ENCODE measurements at places on chromosomes 5 and 9. TPM values are rescaled to one million over a fixed set of nuclear protein-coding genes. Genes with fewer than 3 reads are reported as not detected.

EQTN gene
- not detected for total RNA-seq

ERAP2 gene
- total RNA-seq, result 74.2 TPM

MARCHF11 gene
- not detected for total RNA-seq

DNA sequence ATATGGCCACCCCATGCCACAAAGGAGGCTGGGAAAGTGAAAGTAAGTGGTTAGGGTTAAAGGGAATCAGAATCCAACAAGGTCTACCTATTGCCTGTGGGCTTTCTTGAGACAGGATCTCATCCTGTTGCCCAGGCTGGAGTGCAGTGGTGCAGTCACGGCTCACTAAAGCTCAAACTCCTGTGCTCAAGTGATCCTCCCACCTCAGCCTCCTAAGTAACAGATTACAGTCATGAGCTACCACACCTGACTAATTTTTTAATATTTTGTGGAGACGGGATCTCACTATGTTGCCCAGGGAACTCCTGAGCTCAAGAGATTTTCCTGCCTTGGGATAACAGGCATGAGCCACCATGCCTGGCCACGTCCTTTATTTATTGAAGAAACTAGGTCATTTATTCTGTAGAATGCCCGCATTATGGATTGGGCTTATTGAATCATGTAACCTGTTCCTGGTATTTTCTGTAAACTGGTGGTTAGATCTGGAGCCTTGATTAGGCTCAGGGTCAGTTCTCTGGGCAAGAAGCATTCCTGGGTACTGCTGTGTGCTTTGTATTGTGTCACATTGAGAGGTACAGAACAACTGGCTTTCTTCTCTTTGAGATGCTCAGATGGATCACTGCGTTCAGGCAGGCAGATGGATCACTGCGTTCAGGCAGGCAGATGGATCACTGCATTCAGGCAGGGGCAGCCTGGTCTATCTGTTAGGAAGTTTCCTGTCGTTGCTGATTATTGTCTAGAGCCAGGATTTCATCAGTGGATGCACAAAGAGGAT, 41.6 kb downstream of the ERGIC1 start:
- DNase-seq, result no peak
- H3K27ac ChIP-seq, result no peak overlapping the region
- peaks cover 14% of the 10 kb centered on the region for H3K36me3 ChIP-seq
- H3K27me3 ChIP-seq, result no peaks in the 10 kb centered on the region
- no peak overlapping the region for H3K4me3 ChIP-seq
- peaks cover 41% of the 10 kb centered on the region for H3K4me1 ChIP-seq

GRCh38 chr9:35659340-35659739, 1.2 kb downstream of the CCDC107 start:
- DNase-seq, result peak; percentile 48
- no peaks in the 10 kb centered on the region for H3K27me3 ChIP-seq
- H3K4me1 ChIP-seq, result peaks cover 67% of the 10 kb centered on the region
- H3K27ac ChIP-seq, result peak overlapping the region; percentile 100
- H3K36me3 ChIP-seq, result no peaks in the 10 kb centered on the region

GRCh38 chr9:87653941-87654340, 72.0 kb upstream of the CTSL start:
- no peaks in the 10 kb centered on the region for H3K27me3 ChIP-seq
- no peaks in the 10 kb centered on the region for H3K4me1 ChIP-seq
- no peaks in the 10 kb centered on the region for H3K36me3 ChIP-seq
- no peak overlapping the region for H3K4me3 ChIP-seq

DNA sequence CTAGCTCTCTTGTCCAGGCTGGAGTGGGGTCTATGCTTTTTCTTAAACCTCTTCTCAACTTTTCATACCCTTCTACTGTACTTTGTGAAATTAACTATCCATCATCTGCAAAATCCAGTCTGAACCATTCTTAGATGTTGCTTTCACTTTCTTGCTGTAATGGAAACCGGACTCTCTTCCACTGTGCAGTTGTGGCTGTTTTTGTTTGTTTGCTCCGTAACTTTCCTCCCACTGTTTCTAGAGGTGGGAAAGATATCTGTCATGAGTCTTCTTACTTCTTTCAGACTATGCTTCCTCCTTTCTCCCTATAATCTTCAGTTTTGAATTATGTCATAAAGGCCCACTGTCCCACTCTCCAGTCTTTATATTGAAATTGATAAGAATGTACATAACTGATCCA, 6.5 kb downstream of the TNPO1 start:
- H3K27me3 ChIP-seq, result no peaks in the 10 kb centered on the region
- no peaks in the 10 kb centered on the region for H3K36me3 ChIP-seq
- DNase-seq, result no peak
- no peak overlapping the region for H3K27ac ChIP-seq

DNA sequence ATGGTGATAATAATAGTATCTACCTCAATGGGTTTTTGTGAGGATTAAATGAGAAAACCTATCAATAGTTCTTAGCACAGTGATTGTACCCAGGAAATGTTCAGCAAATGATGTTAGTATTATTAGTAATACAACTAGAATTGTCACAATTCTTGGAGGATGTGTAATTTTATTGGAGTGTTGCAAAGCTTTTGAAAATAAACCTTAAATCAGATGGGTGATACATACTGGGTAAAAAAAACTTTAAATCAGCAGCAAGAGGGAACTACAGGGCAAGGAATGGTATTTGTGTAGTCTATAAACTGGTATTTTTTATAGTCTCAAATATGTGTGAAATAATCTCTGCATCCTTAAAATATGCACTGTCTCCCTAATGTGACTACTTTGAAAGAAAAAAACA, 371.6 kb downstream of the PIK3R1 start:
- H3K27me3 ChIP-seq, result no peaks in the 10 kb centered on the region
- H3K36me3 ChIP-seq, result no peaks in the 10 kb centered on the region

DNA sequence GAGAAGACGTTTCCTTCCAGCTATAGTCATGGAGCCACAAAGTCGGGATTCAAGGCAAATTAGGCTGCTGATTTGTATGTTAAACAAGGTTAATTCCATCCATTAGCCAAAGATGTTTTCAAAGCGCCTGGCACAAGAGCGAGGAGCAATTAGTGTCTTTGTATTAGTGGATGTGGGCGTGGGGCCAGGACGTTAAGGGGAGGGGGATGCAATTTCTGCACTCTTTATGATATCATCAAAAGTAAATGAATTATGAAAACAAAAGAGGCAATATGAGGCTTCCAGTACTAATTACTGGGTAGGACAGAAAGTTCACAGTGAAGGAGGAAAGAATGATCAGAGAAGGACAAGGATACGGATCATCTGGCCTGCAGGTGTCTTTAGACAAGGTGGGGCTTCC, 230.9 kb upstream of the MSX2 start:
- no peak overlapping the region for H3K27ac ChIP-seq
- no peak overlapping the region for H3K4me3 ChIP-seq
- no peaks in the 10 kb centered on the region for H3K4me1 ChIP-seq
- no peaks in the 10 kb centered on the region for H3K27me3 ChIP-seq
- DNase-seq, result no peak
- H3K36me3 ChIP-seq, result no peaks in the 10 kb centered on the region

- no peak overlapping the region for H3K4me3 ChIP-seq
- H3K4me1 ChIP-seq, result peaks cover 45% of the 10 kb centered on the region
- no peak for DNase-seq
- H3K27ac ChIP-seq, result no peak overlapping the region
- no peaks in the 10 kb centered on the region for H3K36me3 ChIP-seq
- H3K27me3 ChIP-seq, result no peaks in the 10 kb centered on the region
Measured at GRCh38 chr9:123169926-123170325, 98.5 kb downstream of the STRBP start.

GRCh38 chr5:149452007-149452664, 73.0 kb upstream of the IL17B start:
- no peak overlapping the region for H3K27ac ChIP-seq
- no peaks in the 10 kb centered on the region for H3K4me1 ChIP-seq
- DNase-seq, result no peak
- no peak overlapping the region for H3K4me3 ChIP-seq

DNA sequence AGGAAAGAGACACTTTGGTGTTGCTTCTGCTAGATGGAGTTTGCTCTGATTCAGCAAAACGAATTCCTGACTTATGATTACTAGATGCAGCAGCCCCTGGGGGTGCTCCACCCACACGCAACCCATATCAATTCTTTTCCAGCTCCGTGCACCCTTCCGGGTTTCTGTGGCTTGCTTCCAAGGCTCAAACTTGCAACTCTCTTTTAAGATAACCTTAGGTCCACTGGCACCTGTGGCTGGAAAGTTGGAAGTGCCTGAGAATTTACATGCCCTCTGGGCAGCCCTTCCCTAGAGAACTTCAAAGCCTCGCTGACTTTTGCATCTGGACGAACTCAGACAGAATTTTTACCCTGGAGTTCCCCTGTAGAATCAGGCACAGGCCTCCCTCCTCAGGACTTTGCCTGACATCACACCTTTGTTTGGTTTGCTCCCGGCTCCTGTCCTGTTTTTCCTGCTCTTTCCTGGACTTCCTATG, 224.9 kb downstream of the SNX18 start:
- DNase-seq, result no peak
- no peak overlapping the region for H3K4me3 ChIP-seq
- H3K4me1 ChIP-seq, result peaks cover 20% of the 10 kb centered on the region
- no peaks in the 10 kb centered on the region for H3K27me3 ChIP-seq
- H3K36me3 ChIP-seq, result no peaks in the 10 kb centered on the region

DNA sequence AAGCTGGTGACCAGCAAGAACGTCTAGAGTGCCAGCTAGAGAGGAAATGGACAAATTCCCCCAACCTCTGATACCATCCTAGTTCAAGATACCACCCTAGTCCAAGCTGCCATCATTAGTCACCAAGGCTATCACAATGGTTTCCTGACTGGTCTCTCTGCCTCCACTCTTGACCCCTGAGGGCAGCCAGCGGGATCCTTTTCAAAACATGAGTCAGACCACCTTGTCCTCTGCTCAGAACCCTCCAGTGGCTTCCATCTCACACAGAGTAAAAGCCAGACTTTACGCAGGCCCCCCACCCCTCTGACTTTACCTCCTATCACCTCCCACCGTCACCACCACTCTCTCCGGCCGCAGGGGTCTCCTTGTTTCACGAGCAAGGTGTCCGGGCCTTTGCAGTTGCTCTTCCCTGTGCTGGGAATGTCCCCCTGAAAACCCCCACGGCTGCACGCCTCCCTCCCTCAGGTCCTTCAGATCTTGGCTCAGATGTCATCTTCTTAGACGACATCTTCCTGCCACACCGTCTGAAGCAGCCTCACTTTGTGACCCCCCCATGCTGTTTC, 42.2 kb upstream of the FBXW11 start:
- H3K27me3 ChIP-seq, result no peaks in the 10 kb centered on the region
- peaks cover 92% of the 10 kb centered on the region for H3K36me3 ChIP-seq
- DNase-seq, result no peak
- no peak overlapping the region for H3K27ac ChIP-seq
- H3K4me1 ChIP-seq, result no peaks in the 10 kb centered on the region
- H3K4me3 ChIP-seq, result no peak overlapping the region

- no peaks in the 10 kb centered on the region for H3K4me1 ChIP-seq
- H3K27ac ChIP-seq, result no peak overlapping the region
- no peaks in the 10 kb centered on the region for H3K36me3 ChIP-seq
- H3K4me3 ChIP-seq, result no peak overlapping the region
Measured at GRCh38 chr5:146920351-146920881, 41.9 kb upstream of the PPP2R2B start.

GRCh38 chr5:67291066-67291465, 94.5 kb upstream of the CD180 start:
- DNase-seq, result no peak
- no peak overlapping the region for H3K27ac ChIP-seq
- no peaks in the 10 kb centered on the region for H3K27me3 ChIP-seq
- H3K4me1 ChIP-seq, result no peaks in the 10 kb centered on the region
- H3K36me3 ChIP-seq, result no peaks in the 10 kb centered on the region

GRCh38 chr5:74201334-74202081, 439.0 kb downstream of the ENC1 start:
- no peaks in the 10 kb centered on the region for H3K36me3 ChIP-seq
- no peaks in the 10 kb centered on the region for H3K27me3 ChIP-seq
- H3K4me1 ChIP-seq, result no peaks in the 10 kb centered on the region
- H3K27ac ChIP-seq, result no peak overlapping the region

GRCh38 chr9:79945495-79945894, 373.7 kb downstream of the TLE4 start:
- no peak overlapping the region for H3K4me3 ChIP-seq
- H3K36me3 ChIP-seq, result no peaks in the 10 kb centered on the region
- H3K27ac ChIP-seq, result no peak overlapping the region
- no peaks in the 10 kb centered on the region for H3K27me3 ChIP-seq

All from B cell (primary cell).